ENCODE measurements at places on chromosomes 6 and 20.

DNA sequence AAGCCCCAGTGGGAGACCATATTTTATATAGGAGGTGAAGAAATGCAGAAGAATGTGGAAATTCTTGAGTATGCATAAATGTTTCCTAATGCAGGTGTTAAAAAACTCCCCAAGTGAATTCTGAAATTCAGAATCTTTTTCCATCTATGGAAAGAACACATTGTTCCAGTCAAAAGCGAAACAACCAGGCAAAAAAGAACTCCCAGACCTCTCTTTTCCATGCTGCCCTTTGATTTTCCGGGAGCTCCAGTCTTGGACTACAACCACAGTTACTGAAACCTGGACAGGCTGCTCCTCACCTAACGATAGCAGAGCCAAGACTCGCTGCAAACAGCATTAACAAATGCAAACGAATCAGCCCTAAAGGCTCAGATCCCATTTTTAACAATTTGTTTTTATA, 108.7 kb upstream of the CNKSR3 start:
- no peak for DNase-seq

GRCh38 chr20:58993332-58994248, 12.5 kb downstream of the NELFCD start:
- DNase-seq: no peak

GRCh38 chr20:61966492-61967244, 99.0 kb downstream of the TAF4 start:
- DNase-seq: no peak

- no peak for DNase-seq
Observed at GRCh38 chr20:24987244-24987643, 5.3 kb downstream of the APMAP start.

DNA sequence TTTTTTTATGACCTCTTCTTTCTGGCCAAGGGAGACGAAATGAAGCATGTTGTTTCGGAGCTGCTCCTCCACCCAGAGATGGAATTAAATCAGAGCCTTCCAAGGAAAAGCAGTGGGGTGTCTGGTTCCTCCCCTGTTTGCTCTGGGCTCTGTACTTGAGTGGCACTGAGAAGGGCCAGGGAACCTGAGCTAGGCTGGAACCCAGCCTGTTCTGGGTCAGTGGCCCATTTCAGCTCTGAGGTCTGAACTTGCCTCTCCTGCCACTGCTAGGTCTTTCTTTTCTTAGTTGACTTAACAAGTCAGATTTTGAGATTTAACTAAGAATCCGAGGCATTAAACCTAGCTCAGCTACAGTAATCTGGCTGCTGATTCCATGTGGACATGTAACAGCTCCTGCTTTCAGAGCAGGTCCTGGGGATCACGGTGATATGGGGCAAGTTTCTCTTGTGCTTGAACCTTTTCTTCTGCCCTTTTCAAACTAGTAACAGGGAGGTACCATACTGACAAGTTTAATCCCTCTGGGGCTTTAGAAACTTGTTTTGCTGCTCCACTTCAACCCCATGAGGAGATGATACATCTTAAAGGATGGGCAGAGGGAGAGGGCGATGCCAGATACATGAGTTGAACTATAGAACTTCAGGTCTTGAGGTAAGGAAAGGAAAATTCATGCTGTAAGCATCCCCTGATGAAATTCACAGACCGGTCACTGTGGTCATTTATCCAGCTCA, 101.1 kb downstream of the SLC24A3 start:
- no peak for DNase-seq

GRCh38 chr20:46694484-46694883, 5.2 kb upstream of the TP53RK start:
- DNase-seq: no peak

DNA sequence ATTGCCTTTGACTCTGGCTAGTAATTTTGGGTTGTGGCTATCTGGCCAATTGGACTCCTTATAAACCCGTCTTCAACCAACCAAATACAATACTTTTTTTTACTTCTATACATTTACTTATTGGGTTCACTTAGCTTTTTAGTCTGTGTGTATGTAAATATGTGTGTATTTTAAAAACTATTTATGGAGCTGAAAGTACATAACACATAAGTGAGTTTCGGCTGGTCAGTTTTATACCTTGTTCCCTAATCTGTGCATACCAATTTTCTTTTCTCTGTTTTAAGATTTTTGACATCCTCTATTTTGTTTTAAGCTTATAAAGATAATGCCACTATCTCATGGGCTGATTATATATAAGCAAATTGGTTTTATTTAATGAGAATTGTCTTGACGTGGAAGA, 129.5 kb downstream of the LRRC1 start:
- DNase-seq: no peak

DNA sequence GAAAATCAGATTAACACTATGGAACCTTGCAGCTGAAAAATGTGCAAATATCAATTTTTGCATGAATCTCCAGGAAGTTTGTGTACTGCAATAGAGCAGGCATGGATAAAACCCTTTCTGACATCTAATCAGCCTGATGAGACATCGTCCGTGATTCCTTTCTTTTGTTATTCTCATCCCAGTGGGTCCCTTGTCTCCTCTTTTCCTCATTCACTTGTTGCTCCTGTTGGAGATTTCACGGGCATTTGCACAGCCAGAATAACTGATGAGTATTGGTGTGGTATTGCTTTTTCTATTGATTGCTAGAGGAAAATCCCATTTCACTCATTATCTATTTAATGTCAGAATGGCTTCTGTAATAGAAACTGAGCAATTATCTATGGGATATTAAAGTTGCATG, 39.9 kb downstream of the SCGN start:
- no peak for DNase-seq
